ENCODE measurements at places on chromosomes 6 and 20. TPM values are rescaled to one million over a fixed set of nuclear protein-coding genes. Genes with fewer than 3 reads are reported as not detected.

SLC26A8 gene
- total RNA-seq, result 0.91 TPM

KCNS1 gene
- 2.0 TPM for total RNA-seq

- no peak for DNase-seq
Observed at GRCh38 chr20:21182832-21183563, 57.1 kb downstream of the KIZ start.

CDSN gene
- not detected for total RNA-seq

PTK6 gene
- 9.5 TPM for total RNA-seq

- no peak for DNase-seq
Observed at GRCh38 chr6:157232161-157232895, 91.0 kb downstream of the TMEM242 start.

SNX3 gene
- total RNA-seq, result 46.1 TPM

TXLNB gene
- 1.9 TPM for total RNA-seq

DNA sequence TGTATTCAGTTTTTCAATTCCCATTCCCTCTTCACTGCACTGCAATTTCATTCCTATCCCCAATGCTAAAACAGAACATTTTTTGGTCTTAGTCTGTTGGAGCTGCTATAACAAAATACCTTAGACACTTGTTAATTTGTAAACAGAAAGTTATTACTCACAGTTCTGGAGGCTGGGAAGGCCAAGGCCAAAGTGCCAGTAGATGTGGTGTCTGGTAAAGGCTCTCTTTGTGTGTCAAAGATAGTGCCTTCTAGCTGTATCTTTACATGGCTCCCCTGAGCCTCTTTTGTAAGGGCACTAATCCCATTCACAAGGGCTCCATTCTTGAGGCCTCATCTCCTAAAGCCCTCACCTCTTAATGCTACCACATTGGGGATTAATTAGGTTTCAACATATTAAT lies 40.0 kb downstream of the PHIP start:
- DNase-seq, result no peak

DNA sequence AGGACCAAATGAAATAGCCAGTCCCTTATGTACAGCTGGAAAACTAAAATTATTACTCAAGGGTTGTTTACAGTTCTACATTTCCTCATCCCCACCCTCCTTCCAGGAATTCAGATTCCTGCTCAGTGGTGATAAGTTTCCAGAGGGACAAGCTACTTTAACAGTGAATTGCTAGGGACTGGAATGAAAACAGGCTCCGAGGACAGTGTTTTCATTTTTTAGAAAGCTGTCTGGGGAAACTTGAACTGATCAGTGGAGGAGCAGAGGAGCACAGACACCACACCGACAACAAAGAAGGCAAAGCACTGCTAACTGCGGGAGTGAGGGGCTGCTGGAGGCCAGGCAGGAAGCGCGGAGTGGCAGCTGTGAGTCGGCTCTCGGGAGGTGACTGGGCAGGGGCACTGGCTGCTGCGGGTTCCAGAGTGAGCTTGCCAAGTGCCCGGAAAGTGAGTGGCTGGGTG lies 322.2 kb downstream of the ESR1 start:
- no peak for DNase-seq

DNA sequence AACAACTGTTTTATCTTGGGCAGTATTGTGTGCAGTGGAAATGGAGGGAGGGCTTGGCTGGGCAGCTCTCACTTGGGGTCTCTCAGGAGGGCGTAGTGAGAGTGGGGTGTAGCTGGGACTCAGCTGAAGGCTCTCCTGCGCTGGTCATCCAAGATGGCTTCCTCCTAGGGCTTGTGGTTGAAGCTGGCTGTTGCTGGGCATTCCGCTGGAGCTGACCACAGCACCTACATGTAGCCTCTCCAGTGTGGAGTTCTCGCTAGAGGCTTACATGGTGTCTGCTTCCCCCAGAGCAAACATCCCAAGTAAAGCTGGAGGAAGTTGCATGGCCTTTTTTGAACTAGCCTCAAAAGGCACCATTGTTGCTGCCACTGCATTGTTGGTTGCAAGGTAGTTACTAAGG lies 344.1 kb upstream of the MARCKS start:
- DNase-seq, result no peak

CAP2 gene
- total RNA-seq, result 6.5 TPM

DNA sequence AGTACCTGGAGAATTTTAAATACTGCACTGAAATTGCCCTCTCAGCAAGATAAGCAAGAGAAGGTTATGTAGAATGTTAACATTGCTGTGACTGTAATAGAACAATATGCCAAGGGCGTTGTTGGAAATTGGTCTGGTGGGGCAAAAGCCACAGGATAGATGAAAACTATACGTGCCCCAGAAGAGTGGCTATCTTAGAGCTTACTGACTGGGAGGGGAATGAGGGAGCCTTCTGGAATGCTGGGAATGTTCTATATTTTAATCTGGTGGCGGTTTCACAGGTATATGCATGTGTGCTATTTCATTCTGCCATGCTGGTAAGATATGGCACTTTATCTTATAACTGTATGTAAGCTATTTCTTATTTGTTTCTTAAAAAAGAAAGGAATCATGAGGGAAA lies 35.2 kb upstream of the YWHAB start:
- DNase-seq, result no peak

FERMT1 gene
- 0.44 TPM for total RNA-seq

DNA sequence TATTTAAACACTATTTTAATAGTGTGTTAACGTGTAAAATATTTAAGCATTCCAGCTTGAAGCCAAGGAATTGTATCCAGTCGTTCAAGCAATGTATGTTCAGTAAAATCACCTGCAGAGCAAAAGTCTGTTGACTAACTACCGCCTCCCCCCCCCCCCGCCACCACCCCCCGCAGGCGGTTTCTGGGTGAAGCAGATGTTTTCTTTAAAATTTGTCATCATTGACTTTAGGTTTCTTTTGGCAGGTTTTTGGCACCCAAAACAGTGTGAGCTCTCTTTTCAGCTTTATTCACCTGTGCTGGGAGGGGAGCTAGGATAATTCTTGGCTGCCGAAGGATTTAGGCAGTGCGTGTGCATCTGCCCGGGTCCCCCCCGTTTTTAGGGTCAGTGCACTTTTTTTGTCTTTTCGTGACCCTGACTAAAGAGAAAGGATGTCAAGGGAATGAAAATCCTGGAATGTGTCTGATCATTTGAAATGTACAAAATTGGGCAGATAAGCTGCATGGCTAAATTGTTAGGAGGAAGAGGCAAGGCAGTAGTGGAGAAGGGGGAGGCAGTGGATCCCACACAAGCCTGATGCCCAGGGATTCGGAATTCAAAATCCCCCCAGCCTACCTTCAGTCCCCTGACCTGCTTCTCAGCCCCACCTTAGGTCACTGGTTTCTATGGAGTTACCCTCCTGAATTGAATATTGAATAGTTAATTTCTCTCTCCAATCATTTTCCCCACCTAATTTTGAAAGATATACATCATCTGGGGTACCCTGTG lies 1.1 kb downstream of the EDN1 start:
- DNase-seq, result no peak

PRL gene
- 0.14 TPM for total RNA-seq

DNA sequence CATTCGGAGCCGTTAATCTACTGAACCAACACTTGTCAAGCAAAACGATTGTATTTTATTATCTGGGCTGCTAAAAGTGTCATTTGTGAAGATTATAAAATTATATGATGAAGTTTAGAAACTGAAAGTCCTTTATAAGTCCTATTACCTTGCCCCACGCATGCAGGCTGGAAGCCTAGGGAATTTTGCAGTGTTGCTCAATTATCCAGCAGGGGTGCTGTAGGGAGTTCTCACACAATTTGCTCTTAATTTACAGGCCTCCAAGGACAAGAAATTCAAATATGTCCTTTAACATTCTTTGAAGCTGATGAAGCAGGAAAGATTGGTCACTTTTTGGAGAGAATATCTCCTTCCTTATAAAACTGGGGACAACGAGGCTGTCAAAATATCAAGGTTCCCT lies 368.9 kb downstream of the LMBRD1 start:
- no peak for DNase-seq

KIAA0408 gene
- total RNA-seq, result 20.5 TPM

DNA sequence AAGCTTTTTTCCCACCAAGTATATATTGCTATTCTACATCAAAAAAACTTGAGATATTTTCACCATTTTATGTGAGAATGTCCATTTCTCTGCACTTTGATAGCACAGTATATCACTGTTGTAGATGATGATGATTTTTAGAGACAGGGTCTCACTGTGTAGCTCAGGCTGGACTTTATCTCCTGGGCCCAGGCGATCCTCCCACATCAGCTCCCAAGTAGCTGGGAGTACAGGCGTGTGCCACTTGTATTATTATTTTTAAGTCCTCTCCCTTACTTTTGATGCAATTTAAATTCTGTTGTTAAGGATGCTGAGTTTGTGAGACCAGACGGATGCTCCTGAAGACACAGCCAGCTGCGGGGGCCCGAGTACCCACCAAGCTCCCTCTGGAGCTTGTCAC lies 326.8 kb downstream of the QKI start:
- no peak for DNase-seq

DNA sequence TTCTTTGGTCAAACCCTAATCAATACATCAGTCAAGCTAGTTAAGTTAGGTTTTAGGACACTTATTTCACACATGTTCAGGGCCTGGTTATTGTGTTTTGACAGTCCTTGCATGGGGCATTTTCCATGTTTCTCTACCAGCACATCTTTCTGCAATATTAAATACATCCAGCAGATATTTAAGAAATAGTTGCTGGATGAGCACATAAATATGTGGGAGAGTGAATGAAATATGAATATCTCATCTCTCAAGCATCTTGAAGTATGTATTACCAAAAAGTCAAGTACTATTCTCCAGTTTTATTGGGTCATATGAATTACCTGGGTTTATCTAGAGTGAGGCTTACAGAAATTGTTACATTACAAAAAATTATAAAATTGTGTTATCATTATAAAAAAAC lies 621.9 kb upstream of the GJE1 start:
- no peak for DNase-seq

DNA sequence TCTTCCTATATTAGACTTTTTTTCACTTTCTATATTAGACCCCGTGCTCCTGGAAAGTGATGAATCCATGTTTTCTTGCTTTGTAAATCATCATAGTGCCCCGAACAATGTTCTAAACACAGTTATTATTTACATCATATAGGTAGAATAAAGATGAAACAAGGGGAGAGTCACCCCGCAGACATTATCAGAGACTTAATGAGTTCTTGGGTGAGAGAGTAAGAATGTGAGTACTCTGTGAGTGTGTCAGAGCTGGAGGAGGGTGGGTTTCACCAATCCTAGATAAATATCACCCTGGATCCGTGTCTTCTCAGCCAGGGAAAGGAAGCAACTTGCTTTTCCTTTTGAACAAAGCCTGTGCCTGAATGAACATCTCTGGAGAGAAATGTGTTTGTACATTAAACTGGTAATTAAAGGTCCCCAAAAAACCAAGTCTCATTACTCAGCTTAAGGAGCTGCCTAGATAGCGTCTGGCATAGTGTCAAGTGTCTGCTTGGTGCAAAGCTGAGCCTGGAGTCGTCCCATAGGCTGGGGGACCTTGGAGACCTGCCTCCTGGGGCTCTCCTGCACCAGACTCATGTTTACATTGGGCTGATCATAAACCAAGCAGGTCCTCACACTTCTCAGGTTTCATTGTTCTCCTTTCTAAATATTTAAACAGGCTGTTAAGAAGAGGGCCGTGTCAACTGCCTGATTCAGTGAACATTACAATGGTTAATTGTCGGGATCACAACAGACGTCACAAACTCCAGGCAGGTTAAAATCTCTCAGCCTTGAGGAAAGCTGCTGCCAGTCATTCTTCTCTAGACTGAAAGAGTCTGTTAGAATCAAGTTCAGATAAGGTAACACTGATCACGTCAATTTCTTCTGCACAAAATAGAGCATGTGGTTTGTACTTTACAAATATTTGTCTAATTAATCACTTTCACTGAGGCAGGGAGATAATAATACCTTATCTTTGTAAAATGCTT lies 179.7 kb upstream of the MYLIP start:
- DNase-seq, result no peak

JPH2 gene
- total RNA-seq, result 3.5 TPM

DNA sequence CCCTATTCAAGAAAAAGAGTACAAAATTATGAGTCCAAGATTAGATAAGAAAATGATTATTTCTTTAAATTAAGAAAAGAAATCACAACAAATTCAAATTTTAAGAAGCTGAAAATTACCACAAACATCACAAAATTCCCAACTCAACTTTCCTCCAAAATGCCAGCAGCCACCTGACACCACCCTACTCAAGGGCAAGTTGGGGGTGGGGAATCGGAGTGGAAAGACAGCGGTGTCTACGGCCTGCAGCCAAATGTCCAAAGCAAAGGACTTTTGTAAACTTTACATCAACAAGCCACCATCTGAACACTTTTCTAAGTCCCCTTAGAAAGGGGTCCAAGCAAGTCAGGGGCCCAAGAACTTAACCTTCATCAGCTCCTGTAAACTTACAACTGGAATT lies 1.6 kb upstream of the EYA2 start:
- DNase-seq, result no peak

GRCh38 chr20:45017857-45018256 lies 51.5 kb downstream of the STK4 start:
- DNase-seq, result no peak

- no peak for DNase-seq
Observed at GRCh38 chr6:41583565-41583964, 37.4 kb downstream of the FOXP4 start.

GRCh38 chr20:47125758-47126591 lies 230.5 kb downstream of the ZMYND8 start:
- DNase-seq, result no peak
